NCI-H1436 treated with DMSO at 0.1 percent for 48 hours (cell line): ENCODE measurements at places on chromosomes 1 and 21.

- DNase-seq = no peak
Observed at GRCh38 chr1:81582467-81582986, 218.2 kb upstream of the ADGRL2 start.

GRCh38 chr1:39671793-39672550 lies at the start of gene NT5C1A:
Gene NT5C1A (minus strand): TSS chr1:39672107. CDS start chr1:39672038, 69 bp downstream.
- DNase-seq = no peak

DNA sequence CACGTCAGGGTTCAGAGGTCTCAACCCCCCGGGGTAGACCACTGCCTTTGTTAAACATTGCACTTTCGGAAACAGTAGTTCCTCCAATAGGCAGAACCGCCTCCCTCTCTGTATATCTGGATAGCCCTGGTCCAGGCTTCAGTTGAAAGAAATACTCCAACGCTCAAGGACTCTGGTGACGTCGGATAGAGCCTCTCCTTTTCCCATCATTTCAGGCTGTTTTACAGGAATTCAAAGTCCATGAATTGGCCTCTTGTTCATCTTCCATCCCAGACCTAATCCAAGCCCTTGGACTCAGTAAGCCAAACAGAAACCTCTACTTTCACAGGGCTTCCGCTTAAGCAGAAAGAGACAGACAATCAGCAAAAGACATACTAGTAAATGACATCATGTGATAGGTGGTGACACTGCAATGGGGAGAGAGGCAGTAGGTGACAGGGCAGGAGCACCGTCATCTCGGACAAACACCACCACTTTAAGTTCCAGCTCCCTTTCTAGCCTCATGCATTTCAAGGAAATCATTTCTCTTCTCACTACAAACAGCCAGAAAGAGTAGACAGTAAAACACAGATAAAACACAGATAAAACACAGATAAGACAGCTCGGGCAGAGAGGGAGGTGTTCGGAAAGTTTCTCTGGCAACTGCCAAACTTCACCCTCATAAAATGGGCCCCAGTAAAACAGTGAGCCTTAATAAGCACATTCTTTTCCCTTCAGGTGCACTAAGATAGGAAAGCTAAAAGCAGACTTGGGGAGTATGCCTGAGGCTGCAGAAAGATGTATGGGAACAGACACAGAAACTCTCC lies 2.3 kb upstream of the PLA2G2A start:
- no peak for DNase-seq

GRCh38 chr1:118097622-118098348 lies 87.2 kb downstream of the SPAG17 start:
- no peak for DNase-seq

DNA sequence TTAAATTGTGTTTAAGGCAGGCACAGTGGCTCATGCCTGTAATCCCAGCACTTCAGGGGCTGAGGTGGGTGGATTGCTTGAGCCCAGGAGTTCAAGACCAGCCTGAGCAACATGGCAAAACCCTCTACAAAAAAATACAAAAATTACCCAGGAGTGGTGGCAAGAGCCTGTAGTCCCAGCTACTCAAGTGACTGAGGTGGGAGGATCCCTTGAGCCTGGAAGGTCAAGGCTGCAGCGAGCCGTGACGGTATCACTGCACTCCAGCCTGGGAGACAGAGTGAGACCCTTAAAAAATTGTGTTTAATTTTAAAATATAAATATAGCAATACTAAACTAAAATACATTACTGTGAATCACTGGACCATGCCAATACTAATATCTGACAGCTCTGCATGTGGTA lies 42.8 kb downstream of the SORT1 start:
- DNase-seq = no peak
